ENCODE measurements at places on chromosomes 7 and 10.

DNA sequence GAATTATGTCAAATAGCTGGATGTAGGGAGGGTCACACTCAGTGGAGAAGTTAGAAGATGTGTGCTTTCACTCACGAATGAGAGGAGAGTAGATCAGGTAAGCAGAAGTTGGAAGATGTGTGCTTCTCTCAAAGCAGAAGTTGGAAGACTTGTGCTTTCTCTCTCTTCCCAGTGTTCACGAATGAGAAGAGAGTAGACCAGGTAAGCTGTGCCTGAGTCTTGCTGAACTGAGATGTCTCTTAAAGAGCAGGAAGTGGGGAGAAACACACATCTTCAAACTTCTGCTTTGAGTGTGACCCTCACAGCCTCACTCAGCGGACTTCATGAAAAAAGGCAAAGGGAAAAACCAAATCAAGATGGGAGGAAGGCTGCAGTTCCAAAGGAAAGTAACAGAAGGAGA is 7.0 kb upstream of the TMEM243 start:
- no peak for DNase-seq

- no peak for DNase-seq
Observed at GRCh38 chr7:28539289-28539981, 127.1 kb downstream of the CREB5 start.

DNA sequence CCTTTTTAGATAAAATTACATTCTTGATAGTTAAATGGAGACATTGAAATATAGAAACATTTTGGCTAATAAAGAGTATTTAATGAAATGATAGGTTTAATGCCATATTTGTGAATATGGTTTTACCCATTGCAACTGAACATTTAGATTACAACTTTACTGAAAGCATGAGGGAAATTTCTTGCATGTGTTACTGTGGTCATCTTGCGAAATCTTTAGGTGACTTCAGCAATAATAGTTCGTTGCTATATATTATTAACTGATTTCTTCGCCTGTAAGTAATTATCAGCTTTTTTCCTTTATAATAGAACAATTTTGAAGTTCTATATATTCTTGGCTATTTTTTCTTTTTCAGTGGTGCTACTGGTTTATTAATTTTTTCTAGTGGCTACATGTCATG is 83.2 kb downstream of the MLLT10 start:
- DNase-seq, result no peak

- DNase-seq, result no peak
Observed at GRCh38 chr7:122350701-122351100, 46.2 kb upstream of the FEZF1 start.

DNA sequence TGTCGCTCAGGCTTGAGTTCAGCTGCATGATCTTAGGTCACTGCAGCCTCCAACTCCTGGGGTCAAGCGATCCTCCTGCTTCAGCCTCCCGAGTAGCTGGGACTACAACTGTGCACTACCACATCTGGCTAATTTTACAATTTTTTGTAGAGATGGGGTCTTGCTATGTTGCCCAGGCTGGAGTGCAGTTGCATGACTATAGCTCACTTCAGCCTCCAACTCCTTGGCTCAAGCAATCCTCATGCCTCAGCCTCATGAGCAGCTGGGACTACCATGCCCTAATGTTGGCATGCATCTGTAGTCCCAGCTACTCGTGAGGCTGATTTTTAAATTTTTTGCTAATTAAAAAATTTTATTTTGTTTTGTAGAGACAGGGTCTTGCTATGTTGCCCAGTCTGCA is 101.9 kb upstream of the NPTX2 start:
- DNase-seq, result no peak

DNA sequence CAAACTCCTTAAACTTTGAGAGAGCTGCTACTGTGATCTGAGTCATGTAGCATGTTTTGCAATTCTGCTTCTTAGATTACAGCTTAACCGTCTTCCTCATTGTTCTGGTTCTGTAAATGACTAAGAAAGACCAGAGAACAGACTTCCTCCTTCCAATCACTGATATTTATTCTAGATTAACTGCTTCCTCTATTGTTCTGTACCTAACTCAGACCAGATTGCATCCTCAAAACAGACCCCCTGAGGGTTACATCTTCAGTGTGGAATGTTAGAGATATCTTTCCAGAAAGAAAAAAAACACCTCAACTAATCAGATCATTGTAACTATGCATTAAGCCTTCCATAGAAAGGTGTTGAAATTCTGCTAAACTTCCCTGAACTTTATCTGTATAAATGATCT is 5.7 kb upstream of the PIP start:
- DNase-seq, result peak; percentile 14

DNA sequence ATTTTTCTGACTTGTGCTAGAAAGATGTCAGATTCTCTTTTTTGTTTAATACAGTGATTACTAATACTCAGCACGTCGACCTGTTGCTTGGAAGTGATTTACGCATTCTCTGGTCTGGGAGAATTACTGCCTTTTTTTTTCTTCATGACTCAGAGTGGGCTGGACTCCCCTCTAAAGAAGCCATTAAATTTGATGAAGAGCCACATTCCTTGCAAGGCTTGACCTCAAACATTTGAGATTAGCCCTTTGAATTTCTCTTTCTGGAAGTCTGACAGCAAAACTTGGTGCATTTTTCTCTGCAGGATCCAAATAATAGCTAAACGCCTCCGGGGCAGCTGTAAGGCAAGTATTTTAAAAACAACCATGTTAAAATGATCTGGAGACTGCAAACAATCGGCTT is 171.6 kb downstream of the GALNT17 start:
- peak; percentile 6 for DNase-seq

DNA sequence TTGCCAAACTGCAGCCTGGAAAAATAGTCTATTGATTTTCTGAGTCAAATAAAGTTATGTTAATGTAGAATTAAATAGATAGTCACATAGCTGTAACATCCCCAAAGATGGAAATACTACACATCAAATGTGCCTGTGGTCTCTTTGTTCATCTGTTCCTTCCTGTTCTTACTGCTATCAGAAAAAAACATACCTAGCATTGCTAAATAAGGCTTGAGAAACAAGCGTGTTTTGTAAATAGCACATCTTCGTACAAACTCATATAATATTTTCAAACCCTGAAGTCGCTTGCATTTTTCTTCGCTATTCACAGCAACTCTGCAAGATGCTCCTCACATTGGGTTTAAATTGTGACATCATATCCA is 116.1 kb downstream of the KLF6 start:
- no peak for DNase-seq

DNA sequence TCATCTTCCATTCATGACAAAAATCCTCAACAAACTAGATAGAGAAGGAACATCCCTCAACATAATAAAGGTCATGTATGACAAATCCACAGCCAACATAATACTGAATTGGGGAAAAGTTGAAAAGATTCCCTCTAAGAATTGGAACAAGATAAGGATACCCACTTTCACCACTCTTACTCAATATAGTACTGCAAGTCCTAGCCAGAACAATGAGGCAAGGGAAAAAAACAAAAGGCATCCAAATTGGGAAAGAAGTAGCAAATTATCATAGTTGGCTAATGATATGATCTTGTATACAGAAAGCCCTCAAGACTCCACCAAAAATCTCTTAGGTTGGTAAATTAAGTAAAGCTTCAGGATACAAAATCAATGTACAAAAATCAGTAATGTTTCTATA is 4.7 kb downstream of the POT1 start:
- no peak for DNase-seq

DNA sequence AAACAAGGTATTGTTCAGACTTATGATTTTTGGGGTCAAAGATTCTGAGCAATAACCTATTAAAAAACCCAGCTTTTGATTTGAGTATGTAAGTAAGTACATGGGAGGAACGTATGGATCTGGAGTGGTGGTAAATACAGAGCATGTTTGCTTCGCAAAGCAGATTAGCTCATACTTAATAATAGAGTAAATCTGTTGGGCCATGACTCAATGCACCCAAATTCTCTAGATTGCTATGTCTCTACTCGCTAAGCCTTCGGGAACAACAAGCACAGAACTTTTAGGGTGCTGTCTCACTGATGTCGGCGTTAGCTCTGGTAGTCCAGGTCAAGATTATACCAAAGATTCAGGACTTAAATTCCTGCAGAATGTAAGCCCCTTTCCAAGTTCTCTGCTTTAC is 807 bp upstream of the MINPP1 start:
- DNase-seq, result no peak

- DNase-seq, result no peak
Observed at GRCh38 chr10:43126759-43127424, 11.4 kb upstream of the CSGALNACT2 start.

DNA sequence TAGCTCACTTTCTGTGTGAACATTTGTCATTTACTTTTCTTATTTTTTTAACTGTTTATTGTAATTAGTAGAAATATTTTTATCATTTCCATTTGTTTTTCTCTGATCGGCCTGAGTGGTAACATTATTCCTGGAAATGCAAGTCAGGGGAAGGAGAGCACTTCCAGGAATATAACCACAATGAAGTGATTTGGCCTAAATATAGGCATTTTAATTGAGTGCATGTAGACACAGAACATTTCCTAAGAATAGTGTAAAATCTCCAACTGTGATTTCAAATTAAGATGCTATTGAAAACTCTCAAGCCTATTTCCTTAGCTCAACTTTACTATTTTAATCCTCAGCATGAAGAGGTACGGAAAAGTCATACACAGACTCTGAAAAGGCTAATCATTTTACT is 86.5 kb upstream of the SKAP2 start:
- no peak for DNase-seq

GRCh38 chr7:78695826-78696225 is 757.6 kb downstream of the MAGI2 start:
- DNase-seq, result no peak

DNA sequence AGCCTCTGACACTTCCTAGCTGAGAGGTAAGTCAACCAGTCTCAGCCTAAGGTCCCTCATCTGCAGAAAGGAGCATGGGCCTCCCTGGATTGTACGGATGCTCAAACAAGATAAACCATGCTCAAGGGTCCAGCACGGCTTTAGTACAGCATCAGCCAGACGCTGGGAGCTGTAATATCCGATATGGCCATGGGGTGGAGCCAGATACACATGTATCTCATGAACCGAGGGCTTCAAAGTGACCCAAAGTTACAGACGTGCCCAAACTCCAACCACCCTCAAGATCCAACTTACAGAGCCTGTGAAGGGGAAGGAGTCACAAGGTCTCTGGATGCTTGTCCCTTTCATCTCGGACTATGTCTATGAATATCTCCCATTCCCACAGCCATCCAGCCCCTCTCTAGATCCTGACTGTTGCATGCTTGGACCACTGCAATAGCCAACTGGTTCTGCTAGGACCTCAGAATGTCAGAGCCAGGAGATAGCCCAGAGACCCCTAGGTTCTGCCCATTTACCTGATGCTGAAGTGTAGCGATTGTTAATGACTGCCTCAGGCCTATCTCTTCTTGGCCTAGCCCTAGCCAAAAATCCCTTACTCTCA is 142.4 kb downstream of the SH3PXD2A start:
- DNase-seq, result peak; percentile 77

- no peak for DNase-seq
Observed at GRCh38 chr10:80253266-80253962, 36.0 kb downstream of the MAT1A start.

DNA sequence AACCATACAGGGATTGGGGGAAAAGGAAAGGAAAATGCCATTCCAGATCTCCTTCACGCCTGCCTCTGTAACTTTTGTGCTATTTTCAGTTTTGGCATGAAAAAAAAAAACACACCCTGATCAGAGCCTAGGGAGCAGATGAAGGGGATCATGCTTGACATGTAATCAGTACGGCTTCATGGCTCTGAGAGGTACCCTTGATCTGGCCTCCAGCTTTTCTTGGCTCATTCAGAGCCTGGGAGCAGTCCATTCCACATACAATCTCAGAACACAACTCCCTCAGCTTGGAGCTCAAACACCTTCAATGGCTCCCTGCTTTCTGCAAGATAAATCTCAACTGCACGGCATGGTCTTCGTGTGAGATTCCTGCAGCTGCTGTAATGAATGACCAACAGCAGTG is 422.8 kb upstream of the ZMIZ1 start:
- no peak for DNase-seq

GRCh38 chr7:80681272-80681885 is 42.9 kb downstream of the CD36 start:
- peak; percentile 40 for DNase-seq

DNA sequence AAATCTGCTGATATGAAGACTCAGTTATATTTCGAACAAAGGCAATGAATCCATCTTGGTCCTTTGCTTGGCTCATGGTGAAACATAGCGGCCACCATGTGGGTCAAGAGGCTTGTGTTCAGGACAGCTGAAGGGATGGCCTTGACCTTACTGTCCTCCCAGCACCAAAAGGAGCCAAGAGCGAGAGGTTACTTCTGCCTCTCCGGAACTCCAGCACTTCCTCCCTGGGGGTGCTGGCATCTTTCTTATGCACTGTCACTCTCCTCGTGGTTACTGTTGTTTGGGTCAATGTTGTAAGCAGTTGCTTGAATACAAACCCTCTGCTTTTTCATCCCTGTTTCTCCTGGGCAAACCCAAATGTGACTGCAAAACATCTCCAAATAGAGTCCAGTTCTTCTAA is 100.6 kb downstream of the RBM20 start:
- no peak for DNase-seq

GRCh38 chr10:7161484-7162250 is 249.2 kb downstream of the SFMBT2 start:
- no peak for DNase-seq

GRCh38 chr10:16001581-16001980 is 141.3 kb upstream of the MINDY3 start:
- DNase-seq, result no peak

GRCh38 chr10:1643161-1643907 is 94.0 kb downstream of the ADARB2 start:
- DNase-seq, result peak; percentile 17

GRCh38 chr10:79442171-79443040 is 3.0 kb downstream of the ZCCHC24 start:
- DNase-seq, result no peak

GRCh38 chr7:17989546-17989945 is 38.1 kb downstream of the PRPS1L1 start:
- peak; percentile 75 for DNase-seq

GRCh38 chr10:54469587-54470323 is 331.3 kb downstream of the PCDH15 start:
- DNase-seq, result no peak

DNA sequence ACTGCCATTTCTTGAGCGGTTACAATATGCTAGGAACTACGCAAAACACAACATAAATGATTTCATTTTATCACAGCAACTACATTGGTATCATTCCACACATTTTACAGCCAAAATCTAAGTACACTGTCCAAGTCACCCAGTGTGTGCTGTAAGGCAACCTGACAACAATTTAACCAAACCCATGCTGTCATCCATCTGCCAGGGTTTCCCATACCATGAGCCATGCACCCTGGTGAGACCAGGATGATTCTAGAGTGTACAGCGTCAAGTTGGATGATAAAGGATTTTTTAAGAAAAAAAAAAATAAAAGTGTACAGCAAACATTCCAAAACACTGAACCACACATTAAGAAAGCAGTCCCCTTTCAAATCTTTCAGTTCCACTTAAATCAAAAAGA is 52.9 kb downstream of the PIK3AP1 start:
- no peak for DNase-seq

DNA sequence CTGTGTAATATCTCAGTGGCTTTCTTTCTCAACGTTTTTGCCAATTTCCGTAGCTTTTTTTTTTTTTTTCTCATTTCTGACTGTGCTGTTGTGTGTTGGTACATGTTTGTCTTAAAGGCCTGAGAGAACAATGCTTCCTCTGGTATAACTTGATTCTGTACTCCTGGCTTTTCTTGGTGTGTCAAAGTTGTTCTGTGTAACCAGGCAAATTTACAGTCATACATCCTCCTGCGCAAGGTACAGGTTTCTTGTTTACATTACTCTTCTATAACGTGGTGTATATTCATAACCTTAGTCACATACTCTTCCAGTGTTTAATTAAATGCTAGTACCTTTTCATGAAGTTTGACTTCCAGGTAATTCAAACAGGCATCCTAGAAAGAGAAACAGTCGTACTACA is 8.3 kb upstream of the ARHGAP12 start:
- DNase-seq, result no peak

GRCh38 chr10:35347121-35347562 is 10.8 kb downstream of the CCNY start:
- no peak for DNase-seq

Data from RPMI7951 (cell line).